ENCODE measurements at places on chromosomes 6 and 20.

GRCh38 chr6:134452906-134453305, 135.0 kb upstream of the SGK1 start:
- no peak for DNase-seq

DNA sequence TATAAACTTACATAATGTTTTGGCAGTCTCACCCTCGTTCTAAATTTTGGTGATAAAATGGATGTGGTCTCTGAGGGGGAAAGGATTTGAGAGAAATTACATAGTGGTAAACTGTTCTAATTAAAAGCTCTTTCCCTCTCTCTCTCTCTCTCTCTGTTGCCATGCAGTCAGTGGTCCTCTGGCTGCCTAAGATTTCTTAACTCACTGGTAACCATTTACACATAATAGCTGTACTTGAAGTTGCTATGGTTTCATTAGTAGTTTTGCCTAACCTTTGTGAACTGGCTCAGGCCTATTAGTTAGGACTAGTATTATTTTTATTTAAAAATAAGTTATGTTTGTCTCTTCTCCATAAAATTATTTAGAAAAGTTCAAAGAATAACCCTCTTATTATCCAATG, 42.0 kb downstream of the MAPK14 start:
- no peak for DNase-seq

- DNase-seq: no peak
These were observed 60.8 kb downstream of the FAM83B start for GRCh38 chr6:54907355-54907754.

GRCh38 chr20:58870293-58871014, 17.9 kb downstream of the GNAS start:
- no peak for DNase-seq

GRCh38 chr6:138979813-138980668, 8.0 kb downstream of the REPS1 start:
- no peak for DNase-seq

DNA sequence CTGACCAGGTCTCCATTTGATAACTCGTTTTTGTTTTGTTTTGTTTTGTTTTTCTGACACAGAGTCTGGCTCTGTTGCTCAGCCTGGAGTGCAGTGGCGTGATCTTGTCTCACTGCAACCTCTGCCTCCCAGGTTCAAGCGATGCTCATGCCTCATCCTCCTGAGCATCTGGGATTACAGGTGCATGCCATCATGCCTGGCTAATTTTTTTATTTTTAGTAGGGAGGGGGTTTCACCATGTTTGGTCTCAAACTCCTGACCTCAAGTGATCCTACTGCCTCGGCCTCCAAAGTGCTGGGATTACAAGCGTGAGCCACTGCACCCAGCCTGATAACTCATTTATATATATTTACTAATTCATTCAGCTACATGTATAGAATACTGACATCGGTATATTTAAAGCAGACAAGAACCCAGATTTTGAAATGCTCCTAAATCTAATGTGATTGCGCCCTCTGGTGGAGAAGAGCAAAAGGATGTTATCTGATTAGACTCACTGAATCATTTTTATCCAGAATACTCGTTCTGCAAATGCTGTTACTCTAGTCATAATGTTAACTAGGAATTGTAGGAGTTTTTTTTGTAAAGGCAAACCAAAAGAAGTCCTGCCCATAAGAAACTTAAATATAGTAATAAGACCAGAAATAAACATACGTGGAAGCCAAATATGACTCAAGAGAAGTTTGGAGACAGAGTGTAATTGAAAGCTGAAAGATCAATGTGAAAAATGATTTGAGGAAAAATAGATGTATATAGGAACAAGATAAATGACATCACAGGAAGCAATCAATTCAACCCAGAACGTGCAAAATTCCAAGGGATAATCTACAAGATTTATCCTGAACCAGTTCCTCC, 5.3 kb upstream of the COL12A1 start:
- DNase-seq: no peak

DNA sequence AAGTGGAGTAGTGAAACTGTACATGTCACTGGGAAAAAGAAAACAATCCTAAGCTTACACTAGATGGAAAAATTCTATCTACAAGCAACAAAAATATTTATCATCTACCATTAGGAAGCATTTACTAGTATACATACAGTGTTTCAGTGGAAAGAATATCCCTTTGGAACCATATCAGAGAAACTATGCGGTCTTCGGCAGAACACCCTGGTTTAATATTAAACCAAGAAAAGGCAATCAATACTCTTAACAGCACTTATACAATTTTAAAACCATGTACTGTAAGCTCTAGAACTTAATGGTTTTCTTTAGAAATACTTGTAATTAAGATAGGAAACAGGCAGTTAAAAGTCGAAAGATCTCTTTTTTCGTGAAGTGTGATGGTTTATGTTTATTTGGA, 32.3 kb downstream of the GCLC start:
- no peak for DNase-seq

- DNase-seq: no peak
These were observed 959.7 kb downstream of the KIF16B start for GRCh38 chr20:15613530-15613929.

DNA sequence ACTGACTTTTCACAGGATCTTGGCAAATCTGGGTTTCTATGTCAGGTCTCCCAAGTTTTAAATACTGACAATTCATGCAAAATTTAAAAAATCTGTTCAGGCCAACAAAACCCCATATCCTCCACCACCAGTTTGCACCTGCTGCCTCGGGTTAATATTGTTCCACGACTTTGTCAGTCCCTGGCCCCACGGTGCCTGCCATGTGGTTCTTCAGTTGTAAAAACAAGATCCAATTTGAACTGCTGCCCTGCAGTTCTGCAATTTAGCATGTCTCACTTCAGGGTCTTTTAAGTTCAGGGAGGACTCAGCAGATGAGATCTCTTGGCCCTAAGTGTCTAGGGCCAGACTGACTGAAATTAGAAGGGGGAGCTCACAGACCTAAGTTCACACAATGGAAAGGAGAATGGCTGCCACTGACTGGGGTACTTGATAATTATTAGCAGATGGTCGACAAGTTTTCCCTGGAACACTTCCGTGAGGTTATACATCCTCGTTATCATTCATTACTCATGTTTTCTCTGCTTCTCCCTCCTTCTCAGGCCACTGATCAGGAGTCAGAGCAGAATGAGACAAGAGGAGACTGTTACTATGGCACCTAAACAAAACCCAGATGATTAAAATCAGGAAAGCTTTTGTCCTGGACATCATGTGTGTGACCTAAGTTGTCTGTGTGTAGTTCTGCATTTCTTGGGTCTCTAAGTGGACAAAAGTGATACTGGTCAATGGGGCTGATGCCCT, 223.6 kb downstream of the KIF16B start:
- DNase-seq: no peak

All from NT2/D1 (cell line).